ENCODE measurements at places on chromosomes 2 and 18.

- no peak for DNase-seq
Measured at GRCh38 chr2:159108181-159108893, 139.9 kb downstream of the TANC1 start.

GRCh38 chr18:59736061-59736460 is 38.8 kb upstream of the CCBE1 start:
- DNase-seq = no peak

DNA sequence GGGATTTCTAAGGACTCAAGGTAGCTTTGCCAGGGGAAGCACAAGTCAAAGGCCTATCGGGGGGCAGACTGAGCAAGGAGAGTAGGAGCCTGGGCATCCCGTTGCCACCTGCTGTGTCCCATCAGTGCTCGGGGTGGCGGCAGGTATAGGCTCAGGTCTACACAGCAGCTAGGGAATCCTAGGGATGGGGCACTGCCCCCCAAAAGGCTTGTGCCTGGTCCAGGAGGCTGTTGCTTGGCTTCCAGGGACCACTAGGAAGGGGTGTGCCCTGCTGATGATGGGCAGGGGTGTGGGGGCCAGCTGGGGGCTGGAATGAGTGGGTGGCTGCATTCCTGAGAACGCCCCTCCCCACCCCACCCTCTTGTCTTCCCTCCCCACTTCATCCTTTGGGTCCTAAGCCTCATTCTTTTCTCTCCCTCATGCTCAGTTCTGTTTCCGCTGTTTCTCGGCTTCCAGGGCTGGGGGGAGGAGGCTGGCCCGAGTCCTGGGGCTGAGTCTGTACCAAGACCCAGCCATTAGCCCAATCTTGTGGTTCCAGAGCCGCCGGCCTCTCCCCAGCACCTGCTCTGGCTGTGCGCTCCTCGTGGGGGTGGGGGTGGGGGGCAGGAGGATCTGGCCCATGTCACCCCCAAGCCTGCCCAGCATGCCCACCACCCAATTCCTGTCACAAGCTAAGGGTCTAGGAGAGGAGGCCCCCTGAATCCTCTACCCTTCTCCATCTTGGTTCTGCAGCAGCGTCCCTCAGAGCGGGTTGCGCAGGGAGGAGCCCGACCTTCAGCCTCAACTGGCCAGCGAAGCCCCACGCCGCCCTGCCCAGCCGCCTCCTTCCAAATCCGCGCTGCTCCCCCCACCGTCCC is 12.8 kb downstream of the SPEG start:
- DNase-seq = no peak

DNA sequence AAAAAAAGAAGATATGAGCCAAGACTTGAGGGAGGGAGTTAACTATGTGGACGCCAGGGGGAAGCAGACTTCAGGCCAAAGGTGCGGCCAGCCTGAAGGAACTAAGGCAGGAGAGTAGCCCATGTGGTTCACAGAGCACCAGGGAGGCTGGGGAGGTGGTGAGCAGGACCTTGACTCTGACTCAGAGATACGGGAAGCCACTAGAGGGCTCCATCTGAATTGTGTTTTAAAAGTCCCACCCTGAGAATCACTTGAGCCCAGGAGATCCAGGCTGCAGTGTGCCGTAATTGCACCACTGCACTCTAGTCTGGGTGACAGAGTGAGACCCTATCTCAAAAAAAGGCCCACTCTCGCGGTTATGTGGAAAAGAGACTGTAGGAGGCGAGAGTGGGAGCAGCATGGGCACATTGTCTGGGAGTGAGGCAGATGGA is 12.3 kb downstream of the CEP192 start:
- peak; percentile 82 for DNase-seq

DNA sequence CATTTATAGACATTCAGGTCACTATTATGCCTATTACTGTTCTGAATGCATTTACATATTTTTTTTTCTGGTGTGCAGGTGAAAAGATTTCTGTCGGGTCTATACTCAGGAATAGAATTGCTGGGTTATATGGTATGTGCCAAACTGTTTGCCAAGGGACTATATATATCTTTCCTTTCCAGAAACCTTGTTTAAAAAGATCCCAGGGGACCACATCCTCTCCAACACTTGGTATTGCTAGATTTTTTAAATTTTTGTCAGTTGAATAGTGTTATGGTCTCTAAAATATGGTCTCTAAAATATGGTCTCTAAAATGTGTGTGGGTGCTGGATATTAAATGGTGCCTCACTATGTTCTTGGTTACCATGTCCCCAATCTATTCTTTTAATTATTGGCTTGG is 131.3 kb downstream of the INSIG2 start:
- DNase-seq = no peak

DNA sequence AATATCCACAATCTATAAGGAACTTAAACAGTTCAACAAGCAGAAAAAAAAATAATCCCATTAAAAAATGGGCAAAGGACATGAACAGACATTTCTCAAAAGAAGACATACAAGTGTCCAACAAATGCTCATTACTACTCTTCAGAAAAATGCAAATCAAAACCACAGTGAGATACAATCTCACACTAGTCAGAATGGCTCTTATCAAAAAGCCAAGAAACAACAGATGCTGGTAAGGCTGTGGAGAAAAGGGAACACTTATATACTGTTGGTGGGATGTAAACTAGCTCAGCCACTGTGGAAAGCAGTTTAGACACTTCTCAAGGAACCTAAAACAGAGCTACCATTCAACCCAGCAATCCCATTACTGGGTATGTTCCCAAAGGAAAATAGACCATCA is 7.2 kb upstream of the CRYGB start:
- no peak for DNase-seq

- DNase-seq = no peak
Measured at GRCh38 chr2:137049518-137049917, 284.2 kb downstream of the THSD7B start.

DNA sequence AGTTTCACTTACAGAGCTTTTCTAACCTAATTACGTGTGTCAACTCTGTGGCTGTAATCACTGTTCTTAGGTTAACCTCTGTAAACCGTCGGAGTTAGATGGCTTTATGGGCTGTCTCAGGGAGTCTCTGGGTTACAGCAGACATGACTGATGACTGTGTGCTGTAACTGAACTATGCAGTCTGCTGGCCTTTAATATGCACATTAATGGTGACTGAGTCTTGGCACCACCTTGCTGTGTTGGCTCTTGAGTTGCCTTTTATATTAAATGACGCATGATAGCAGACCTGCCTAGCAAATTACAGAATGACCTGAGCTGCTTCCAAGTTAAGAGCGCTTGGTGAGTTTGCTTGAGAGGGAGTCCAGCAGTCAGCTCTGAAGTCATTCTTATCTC is 90.1 kb downstream of the ACKR3 start:
- DNase-seq = no peak

Measured in HFFc6 (cell line).